EL (cell line): ENCODE measurements at places on chromosomes 13 and 19.

DNA sequence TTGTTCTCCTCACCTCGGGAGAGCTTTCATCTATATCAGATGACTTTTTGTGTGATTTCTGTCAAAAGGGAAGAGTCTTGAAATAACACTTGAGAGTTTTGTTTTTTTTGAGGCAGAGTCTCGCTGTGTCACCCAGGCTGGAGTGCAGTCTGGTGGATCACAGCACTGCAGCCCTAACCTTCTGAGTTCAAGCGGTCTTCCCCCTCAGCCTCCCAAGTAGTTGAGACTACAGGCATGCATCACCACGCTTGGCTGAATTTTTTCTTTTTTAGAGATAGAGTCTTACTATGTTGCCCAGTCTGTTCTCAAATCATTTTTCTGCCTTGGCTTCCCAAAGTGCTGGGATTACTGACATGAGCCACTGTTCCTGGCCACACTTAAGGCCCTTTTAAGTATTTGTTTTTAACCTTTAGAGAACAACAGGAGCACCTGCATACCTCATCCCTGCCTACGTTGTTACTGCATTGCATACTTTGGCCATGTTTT, 11.4 kb downstream of the NDFIP2 start:
- peak; percentile 40 for DNase-seq

GRCh38 chr19:39996218-39996810, 546 bp upstream of the ZNF546 start:
- DNase-seq, result peak; percentile 68

GRCh38 chr13:109148243-109148642, 518.8 kb downstream of the MYO16 start:
- DNase-seq, result peak; percentile 64

- no peak for DNase-seq
Measured at GRCh38 chr19:4566402-4567051, 7.0 kb upstream of the SEMA6B start.

GRCh38 chr13:100561599-100562204, 26.9 kb downstream of the GGACT start:
- DNase-seq, result no peak

GRCh38 chr13:39196965-39197646, 158.8 kb downstream of the NHLRC3 start:
- DNase-seq, result peak; percentile 4

DNA sequence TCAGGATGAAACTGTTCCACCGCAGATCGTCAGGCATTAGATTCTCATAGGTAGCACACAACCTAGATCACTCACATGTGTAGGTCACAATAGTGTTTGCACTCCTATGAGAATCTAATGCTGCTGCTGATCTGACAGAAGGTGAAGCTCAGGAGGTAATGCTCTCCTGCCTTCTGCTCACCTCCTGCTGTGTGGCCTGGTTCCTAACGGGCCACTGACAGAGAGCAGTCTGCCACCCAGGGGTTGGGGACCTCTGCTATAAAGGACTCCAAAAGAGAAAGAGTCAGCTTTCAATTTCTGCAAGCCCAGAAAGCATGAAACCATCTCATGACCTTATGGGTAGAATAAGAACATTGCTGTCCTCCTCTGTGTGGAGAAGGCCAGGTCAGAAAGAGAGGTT, 43.5 kb upstream of the PCCA start:
- DNase-seq, result no peak

DNA sequence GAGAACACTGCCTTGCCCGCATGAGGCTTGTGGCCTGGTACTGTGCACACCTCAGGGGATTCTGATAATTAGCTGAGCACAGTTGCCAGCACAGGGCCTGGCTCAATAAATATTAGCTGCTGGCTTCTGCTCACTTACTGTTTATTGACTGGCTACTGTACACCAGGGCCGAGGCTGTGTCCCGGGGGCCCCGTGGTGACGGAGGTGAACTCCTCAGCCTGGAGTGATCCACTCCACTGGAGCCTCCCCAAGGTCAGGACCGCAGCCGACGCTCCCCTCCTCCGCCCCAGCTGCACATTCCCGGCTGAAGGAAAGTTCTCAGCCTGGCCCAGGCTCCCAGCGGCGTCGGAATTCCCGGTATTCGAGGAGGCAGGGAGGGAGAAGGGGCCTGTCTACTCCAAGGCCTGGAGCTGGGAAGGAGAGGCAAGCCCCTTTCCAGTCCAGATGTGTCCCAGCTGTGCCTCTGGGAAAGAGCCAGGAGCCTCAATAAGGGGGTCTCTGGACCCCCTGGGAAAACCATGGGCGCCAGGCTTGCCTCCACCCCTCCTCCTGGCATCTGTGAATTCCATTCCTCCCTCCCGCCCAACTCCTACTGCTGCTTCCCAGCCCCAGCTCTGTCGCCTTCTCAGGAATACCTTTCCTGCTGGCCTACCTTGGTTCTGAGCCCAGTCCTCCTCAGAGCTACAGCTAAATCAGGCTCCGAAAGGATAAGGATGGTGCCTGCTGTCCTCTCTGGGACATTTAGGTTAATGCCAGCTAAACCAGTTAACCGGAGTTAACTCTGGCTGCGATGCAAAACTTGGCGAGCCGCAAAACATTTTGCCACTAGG, 7.3 kb downstream of the RPS16 start:
- DNase-seq, result peak; percentile 90

- DNase-seq, result peak; percentile 97
Measured at GRCh38 chr13:109998684-109999533, 212.5 kb upstream of the IRS2 start.

GRCh38 chr19:38904581-38905539, 5.1 kb downstream of the NFKBIB start:
- no peak for DNase-seq

GRCh38 chr19:54502518-54503048, at the start of gene LAIR2:
Gene LAIR2, plus strand, starts transcription at chr19:54502831. Its CDS starts 88 bp downstream, at chr19:54502919.
- DNase-seq, result no peak

DNA sequence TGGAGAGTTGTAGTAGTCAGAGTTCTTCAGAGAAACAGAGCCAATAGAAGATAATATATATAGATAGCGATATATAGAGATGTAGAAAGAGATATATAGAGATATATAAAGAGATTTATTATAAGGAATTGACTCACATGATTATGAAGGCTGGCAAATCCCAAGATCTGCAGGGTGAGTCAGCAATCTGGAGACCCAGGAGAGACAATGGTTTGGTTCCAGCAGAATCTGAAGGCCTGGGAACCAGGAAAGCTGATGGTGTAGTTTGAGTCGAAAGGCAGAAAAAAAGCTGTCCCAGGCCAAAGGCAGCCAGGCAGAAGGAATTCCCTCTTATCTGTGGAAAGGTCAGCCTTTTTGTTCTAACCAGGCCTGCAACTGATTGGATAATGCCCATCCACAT, 194.1 kb downstream of the NUFIP1 start:
- no peak for DNase-seq

DNA sequence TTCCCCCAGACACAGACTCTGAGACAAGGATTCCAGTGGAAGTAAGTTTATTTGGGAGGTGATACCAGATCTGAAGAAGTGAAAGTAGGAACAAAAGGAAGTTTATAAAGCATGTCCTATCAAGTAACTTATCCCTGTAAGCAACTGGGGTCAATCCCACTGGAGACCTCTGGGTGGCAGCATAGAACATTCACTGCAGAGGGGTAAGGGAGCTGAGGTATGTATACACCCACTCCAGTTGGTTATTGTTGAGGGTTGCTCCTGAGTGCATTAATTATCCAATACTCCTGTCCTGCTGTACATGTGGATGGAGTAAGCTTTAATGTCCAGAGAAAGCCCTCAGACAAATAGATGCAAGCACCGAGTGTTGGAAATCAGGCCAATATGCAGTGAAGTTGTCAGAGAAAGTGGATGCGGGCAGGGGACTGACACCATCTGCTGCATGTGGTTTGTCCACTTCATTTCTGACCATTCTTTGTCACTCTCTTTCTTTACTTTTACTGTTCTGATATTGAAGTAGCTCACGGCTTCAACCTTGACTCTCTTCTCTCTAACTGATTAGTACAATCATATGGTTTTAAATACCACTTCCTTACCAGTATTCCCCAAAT, 46.7 kb downstream of the NOTCH3 start:
- peak; percentile 62 for DNase-seq

- DNase-seq, result no peak
Measured at GRCh38 chr19:33670398-33670797, 48.6 kb downstream of the CHST8 start.

DNA sequence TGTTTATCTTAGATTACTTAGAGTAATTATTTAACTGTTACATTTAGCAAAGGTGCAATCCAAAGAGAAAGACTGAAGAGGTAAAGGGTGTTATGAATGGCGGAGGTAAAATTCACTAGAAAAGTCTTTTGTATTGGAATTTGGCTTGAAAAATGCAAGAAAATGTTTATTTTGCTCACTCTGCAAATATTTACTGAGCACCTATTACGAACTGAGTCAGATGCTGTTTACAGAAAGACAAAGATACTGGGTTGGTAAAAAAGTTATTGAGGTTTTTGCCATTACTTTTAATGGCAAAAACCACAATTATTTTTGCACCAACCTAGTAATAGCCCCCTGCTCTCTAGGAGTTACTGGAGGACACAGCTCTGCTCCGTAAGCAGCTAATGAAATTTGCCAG, 135.2 kb downstream of the RBM26 start:
- DNase-seq, result no peak

- DNase-seq, result no peak
Measured at GRCh38 chr13:105627270-105627669, 908.2 kb downstream of the EFNB2 start.

- DNase-seq, result peak; percentile 59
Measured at GRCh38 chr13:48942131-48942530, 33.6 kb upstream of the FNDC3A start.

DNA sequence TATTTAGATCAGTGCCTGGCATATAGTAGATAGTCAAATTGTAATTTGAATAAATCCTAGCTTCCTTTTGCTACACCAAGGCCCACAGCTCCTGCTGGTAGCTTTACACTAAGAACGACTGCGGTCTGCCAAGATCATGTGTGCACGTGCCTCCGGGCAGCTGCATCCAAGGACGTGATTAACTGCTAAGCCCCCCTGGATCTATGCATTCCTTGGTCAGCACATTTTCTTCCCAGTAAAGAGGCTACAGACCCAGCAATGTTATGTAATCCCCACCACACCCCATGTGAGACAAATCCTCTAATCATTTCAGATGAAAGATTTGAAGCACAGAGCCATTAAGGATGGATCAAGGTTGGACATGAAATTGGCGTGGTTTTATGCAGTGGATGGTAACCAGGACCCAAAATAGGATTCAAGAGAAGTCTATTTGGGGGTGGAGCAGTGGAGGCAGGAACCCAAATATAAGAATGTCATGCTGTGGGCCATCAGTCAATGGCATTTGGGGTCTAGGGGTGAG, 65.2 kb upstream of the PEG3 start:
- no peak for DNase-seq

DNA sequence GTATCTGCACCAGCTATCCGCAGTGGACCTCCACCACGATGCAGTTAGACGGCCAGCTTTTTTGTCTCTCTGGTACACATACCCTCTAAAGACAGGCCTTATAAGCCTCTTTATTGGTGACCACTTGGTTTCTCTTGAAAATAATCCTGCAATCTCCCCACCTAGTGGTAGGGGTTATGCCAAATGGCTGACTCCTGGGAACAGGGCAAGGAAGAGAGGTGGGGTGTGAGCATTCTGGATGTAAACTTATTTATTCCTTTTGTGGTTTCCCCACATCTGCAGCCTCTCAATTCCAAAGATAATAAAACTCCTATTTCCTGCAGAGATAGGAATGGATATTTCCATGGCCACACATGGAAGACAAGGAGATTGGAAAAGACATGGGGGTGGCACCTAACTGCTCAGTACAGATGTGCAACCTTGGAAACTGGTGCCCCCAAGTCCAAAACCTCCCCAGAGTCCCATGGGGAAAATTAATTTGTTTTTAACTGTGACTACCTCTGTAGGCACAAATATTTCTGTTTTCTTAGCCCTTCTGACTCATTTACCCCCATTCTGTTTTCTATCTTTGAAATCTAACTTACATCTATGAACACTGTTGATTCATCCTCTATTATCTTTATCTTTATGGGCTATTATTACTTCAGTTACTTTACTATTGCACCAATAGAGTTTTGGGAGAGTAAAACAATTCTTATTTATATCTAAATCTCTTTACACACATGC, 112.7 kb upstream of the TSHZ3 start:
- DNase-seq, result no peak

DNA sequence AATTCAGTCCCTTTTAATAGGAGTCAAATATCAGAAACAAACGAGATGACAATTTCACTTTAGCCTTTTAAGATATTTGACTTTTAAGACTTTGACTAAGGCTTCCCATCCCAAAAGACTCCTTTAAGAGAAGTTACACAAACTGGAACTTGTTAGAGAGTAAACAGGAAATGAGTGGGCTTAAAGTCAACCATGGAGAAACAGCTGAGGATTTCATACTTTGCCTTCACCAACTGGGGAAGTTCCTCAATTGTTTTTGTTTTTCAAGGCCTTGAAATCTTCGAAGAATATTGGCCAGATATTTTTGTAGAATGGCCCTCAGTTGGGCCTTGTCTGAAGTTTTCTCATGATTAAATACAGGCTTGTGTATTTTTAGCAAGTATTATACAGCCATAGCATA, 227.3 kb downstream of the POU4F1 start:
- DNase-seq, result no peak

- no peak for DNase-seq
Measured at GRCh38 chr19:42202290-42202880, 15.1 kb downstream of the DEDD2 start.

GRCh38 chr19:34321735-34322134, 43.3 kb upstream of the GPI start:
- no peak for DNase-seq

DNA sequence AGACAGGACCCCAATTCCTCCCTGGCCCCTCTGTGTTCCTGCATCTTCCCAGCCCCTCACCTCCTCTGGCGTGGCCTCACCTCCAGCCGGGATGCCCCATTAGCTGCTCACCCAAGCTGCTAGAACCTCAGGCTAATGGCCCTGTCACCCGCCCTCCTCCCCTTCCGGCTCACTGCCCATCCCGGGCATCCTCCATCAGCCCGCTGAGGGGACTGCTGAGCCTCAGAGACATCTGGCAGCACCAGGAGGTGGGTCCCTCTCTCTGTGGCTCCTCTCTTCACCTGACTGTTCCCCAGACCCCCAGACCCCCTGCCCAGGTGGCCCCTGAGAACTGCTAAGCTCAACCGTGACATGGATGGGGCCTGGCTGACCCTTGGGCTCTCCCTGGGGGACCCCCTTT, 2.9 kb downstream of the FFAR1 start:
- no peak for DNase-seq

DNA sequence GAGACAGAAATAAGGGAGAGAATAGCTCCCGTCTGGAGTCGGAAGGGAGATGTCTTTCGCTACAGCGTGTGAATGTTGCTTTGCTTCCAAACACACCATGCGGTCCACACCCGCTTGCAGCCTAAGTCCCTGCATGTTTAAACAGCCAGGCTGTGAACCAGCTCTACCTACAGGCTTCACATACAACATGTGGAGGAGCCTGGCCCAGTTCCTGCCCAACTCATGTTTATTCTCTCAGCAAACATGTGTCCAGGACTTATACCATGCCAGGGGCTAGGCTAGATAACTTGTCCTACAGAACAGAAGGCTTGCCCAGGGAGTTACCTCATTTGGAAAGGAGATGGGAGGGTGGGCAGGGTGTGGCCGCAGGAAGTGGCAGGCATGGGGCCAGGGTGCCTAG, 181.5 kb downstream of the FOXO1 start:
- DNase-seq, result no peak

- DNase-seq, result peak; percentile 42
Measured at GRCh38 chr19:11435833-11436313, 438 bp downstream of the PRKCSH start.

- DNase-seq, result no peak
Measured at GRCh38 chr13:42176294-42176693, 95.7 kb upstream of the AKAP11 start.

GRCh38 chr13:30027569-30028455, 177.4 kb upstream of the UBL3 start:
- DNase-seq, result no peak

- no peak for DNase-seq
Measured at GRCh38 chr13:113091891-113092775, 13.5 kb upstream of the F7 start.
